ENCODE measurements at places on chromosomes 5 and 9.

DNA sequence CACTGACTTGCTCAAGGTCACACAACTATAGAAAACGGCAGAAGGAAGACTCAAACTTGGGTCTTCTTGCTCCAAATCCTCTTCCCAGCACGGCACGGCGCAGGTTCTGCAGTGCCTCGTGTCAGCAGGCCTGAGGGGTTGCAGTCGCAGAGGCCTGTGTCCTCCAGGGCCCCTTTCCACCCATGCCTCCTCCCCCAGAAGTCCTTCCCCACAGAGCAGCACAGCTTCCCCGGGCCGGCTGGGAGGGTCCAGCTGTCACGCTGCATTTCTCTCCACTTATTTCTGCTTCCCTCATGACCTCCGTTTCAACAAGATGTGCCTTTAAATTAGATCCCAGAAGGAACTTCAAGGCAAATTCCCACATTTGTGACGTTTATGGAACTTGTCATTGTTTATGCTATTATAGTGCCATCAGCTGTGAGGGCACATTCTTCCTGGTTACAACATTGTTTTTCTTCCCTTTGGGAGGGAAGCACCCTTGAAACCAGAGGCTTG is 148.4 kb downstream of the C5orf15 start:
- no peak for DNase-seq

DNA sequence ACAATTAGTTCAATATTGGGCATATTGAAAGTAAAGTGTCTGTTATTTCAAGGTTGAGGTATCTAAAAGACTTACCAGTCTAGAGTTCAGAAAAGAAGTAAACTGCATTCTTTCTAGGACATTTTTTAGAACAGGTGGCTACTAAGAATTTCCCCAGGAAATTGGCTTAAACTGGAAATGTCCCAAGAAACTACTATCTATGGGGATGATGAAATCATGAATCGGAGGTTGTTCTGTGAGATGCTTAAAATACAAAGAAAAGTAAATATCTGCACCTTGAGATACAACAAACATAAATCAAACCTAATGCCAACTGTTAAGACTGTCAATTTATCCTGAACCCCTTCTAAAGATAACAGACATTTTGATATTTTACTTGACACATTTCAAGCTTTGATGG is 226.5 kb upstream of the NREP start:
- DNase-seq, result no peak

- no peak for DNase-seq
Observed at GRCh38 chr5:156929366-156929948, 33.6 kb downstream of the TIMD4 start.

GRCh38 chr5:2310946-2311345 is 428.2 kb upstream of the IRX4 start:
- no peak for DNase-seq

DNA sequence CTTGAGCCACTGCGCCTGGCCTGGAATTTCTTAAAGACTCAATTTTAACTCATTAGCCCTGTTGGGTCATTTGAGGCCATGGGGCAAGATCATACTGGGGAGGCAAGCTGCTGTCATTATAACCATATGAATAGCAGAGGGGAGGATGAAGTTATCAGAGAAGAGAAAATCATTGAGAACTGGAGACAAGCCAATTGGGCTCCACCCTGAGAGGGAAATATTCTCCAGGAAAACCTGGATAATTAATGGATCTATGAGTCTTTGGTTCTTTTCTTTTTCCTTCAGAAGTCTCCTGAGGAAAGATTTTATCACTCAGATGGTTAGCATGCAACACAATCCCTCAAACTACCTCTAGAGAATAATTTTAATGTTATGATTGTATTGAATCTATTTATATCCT is 569.6 kb upstream of the TUSC1 start:
- DNase-seq, result no peak

GRCh38 chr5:141633871-141634561 is 2.6 kb downstream of the HDAC3 start:
- DNase-seq, result no peak

GRCh38 chr5:5454391-5454790 is 31.9 kb downstream of the ICE1 start:
- no peak for DNase-seq

GRCh38 chr5:35830587-35830986 is 26.1 kb upstream of the IL7R start:
- DNase-seq, result no peak

Measured in activated CD4-positive, alpha-beta T cell treated with anti-CD3 and anti-CD28 coated beads for 1 hour (primary cell).